ENCODE measurements at places on chromosomes 12 and 14. TPM values are rescaled to one million over a fixed set of nuclear protein-coding genes. Genes with fewer than 3 reads are reported as not detected.

The RAB3IP gene
- total RNA-seq = 2.8 TPM

The SLCO1B1 gene
- not detected for total RNA-seq

The VWF gene
- total RNA-seq = 0.92 TPM

The ARID2 gene
- total RNA-seq = 20.6 TPM

The P2RX2 gene
- total RNA-seq = not detected

The CLBA1 gene
- total RNA-seq = 12.1 TPM

The PTPN21 gene
- total RNA-seq = 16.4 TPM

The NPFF gene
- not detected for total RNA-seq

The PLEKHG7 gene
- not detected for total RNA-seq

The MFAP5 gene
- total RNA-seq = 37.3 TPM

The PRH1 gene
- 10.6 TPM for total RNA-seq

The ZNF839 gene
- total RNA-seq = 10.2 TPM

The HSP90B1 gene
- total RNA-seq = 1,830 TPM

The PTGDR gene
- total RNA-seq = 2.6 TPM

The SLC6A12 gene
- not detected for total RNA-seq

The DTX3 gene
- total RNA-seq = 24.3 TPM

The SLCO1A2 gene
- total RNA-seq = not detected

The CLEC2A gene
- not detected for total RNA-seq

The OTOGL gene
- 0.07 TPM for total RNA-seq

The PLEKHD1 gene
- total RNA-seq = 0.07 TPM

Measured in smooth muscle cell of the pulmonary artery (primary cell).